ENCODE measurements at places on chromosomes 1 and 21.
A peak's percentile ranks its signal among the peaks of the same experiment; 100 is the strongest.

DNA sequence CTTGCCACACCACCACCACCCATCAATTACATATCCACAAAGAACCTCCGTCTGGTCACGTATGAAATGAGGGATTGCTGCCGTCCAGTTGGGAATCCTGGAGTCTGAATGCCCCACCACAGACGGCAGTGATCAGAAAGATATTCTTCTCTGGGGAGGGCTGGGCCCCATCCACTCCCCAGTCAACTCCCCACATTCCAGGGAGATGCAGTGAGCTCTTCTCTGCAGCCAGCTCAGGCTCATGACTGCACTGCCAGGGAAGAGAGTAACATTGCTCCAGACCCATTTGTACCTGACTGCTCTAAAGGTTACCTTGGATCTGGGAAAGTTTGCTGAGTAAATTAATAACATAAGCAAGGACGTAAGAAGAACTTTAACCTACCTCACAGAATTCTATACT lies 18.3 kb downstream of the DEGS1 start:
- DNase-seq, result peak; percentile 55

- DNase-seq, result no peak
Observed at GRCh38 chr1:33397994-33398393, 32.9 kb downstream of the PHC2 start.

- DNase-seq, result no peak
Observed at GRCh38 chr1:22869325-22869724, 103.3 kb downstream of the LACTBL1 start.

DNA sequence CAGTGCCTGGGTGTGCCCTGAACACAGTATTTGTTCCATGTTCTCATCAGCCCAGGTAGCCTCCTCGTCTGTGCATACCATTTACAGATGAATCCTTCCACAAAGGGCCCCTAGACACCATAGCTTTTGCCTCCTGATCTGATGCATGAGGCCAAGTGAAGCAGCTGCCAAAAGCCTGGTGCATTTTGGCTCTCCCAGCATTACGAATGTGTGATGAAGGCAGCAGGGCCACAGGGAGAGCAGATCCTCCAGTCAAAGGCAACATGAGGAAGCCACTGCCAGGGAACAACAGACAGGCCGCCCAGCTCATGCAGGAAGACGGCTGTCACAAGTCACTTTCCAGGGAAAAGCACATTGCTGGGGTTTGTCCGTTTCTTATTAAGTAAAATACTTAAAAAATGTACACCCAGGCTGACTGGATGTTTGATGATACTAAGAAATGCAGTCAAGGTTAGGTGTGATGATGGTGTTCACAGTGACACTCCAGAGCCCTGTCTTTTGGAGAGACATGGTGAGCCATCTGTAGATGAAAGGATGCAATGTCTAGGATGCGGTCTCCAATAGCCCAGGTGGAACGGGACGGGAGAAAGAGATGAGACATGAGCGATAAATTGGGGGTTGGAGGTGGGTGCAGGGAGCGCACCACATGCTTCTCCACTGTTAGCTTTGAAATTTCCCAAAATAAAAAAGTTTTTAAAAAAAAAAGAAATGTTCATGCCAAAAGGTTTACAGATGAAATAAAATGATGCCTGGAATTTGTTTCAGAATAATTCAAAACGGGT lies 48.7 kb downstream of the NPHP4 start:
- no peak for DNase-seq

GRCh38 chr1:37477198-37477931 lies 3.0 kb downstream of the ZC3H12A start:
- DNase-seq, result peak; percentile 51

DNA sequence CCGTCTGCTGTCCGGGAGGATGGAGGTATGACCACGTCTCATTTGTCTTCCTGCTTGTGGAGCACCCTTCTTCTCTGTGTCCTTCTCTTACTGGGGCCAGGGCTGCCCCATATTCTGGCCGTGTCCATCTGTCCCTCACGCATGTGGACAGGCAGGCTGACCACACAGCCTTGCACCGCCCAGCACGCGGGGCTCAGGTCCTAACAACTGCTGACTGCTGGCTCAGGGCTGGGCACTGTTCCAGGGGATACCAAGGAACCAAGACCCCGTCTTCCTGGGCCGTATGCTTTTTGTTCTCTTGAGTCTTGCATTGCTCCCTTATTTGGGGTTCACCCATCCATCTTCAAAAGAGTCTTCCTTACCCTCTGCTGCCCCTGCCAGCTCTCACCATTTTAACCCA lies 17.5 kb upstream of the SPSB1 start:
- peak; percentile 62 for DNase-seq

Measured in amniotic epithelial cell (primary cell).